ENCODE measurements at places on chromosomes 13 and 19.

DNA sequence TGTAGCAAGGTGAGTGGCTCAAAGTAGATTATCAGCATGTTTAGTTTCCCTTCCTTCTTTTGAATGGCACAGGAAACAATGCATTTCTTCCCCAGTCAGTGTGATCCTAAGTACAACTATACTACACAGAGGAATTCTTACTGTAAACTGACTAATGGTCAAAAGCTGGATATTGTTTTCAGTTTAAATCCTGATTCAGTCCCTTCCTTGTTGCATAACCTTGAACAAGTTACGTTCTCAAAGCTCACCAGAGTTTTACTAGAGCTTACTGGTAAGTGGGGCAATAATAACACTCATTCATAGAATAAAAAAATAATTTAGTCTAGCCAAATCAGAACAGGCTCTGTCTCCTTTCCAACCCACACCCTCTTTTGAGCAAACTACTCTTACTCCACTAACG is 180.1 kb downstream of the POSTN start:
- no peak for DNase-seq

GRCh38 chr19:3852614-3853254 is 16.1 kb downstream of the ZFR2 start:
- no peak for DNase-seq

DNA sequence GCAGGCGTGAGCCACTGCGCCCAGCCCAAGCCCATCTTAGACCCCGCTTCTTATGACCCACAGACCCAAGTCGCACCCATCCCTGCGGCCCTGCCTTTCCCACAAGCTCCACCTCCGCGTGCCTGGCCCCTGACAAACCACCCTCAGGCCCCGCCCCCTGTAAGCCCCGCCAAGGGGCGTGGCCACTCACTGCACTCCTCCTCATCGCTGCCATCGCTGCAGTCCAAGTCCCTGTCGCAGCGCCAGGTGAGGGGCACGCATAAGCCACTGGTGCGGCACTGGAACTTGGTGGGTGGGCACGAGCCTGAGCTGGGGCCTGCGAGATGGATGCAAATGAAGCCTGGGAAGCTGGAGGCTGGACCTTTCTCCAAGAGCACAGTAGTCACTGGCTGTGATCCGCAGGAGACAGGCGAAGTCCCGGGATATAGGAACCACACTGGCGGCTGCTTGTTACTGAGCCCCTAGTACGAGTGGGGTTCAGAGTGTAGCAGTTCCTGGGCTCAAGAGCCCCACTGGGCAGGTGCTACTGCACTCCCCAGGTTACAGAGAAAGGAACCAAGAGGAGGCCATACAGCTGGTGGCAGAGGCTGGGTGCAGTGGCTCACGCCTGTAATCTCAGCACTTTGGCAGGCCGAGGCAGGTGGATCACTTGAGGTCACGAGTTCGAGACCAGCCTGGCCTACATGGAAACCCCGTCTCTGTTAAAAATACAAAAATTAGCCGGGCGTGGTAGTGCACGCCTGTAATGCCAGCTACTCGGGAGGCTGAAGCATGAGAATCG is 3.1 kb downstream of the CD320 start:
- DNase-seq: peak; percentile 73

DNA sequence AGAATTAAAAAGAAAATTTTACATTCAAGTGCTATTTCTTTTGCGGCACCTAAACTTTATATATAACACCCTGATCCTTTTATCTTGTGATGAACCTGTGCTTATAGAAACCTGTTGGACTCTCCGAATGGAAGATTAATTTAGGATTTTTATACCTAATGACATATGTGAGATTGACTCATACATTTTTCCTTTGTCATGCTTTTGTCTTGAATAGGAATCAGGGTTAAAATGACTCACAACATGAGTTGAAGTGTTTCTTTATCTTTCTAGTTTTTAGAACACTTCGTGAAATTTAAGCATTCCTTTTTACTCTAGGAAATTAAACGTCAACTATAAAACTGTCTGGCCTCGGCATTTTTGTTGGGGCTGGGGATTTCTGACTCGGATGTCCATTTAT is 378.9 kb downstream of the PCDH20 start:
- DNase-seq: no peak

- DNase-seq: no peak
These were observed 46.0 kb upstream of the RANBP3 start for GRCh38 chr19:6023936-6024335.

GRCh38 chr19:48480183-48480557 is 11.0 kb downstream of the CYTH2 start:
- DNase-seq: no peak

GRCh38 chr13:34156841-34157365 is 339.0 kb downstream of the RFC3 start:
- DNase-seq: peak; percentile 7

- DNase-seq: no peak
These were observed 606 bp downstream of the SYNGR4 start for GRCh38 chr19:48364598-48365348.

DNA sequence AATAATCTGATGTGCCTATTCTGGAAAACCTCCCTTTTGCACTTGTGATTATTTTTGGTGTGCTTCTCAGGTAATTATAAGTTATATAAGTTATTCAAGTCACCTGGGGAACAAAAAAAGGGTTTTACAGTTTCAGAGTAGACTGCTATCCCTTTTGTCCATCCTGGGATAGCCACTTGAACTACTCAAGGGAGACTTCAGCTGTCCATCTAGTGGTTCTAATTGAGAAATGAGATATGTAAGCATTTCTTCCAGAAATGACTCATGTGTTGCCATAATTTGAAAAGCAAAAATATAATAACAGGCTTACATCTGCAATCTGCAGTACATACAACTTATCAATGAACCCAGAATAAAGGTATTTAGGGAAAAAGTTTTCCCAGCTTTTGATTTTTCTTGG is 20.4 kb downstream of the UBL3 start:
- DNase-seq: no peak

DNA sequence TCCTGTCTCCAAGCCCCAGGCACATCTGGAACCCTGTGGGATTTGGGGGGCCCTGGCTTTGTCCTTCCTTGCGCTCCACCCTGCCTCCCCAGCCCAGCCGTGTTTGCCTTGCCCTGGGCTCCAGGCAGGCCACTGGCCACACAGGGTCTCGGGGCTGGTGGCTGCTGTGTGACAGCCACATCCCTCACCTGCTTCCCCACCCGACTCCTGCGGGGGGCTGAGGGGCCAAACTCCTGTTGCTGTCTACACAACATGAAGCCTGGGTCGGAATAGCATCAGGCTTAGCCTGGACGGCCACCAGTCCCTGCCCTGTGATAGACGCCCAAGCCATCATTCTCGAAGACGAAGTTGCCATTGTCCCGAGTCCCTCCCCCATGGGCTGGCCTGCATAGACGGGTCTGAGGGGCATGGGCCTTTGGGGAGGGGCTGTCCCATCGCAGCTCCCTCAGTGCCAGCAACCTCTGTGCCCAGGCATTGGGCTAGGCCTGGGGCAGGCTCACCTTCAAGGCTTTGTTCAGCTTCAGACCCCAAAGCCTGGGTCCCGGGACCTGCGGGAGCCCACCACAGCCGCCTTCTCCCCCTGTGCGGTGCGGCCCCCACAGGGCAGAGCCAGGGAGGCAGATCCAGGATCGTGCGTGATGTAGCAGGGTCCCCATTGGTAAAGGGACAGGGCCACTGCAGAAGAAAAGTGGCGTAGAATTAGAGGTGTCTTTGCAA is 15.5 kb upstream of the TEKTIP1 start:
- DNase-seq: no peak

GRCh38 chr19:3693025-3693925 is 7.0 kb downstream of the PIP5K1C start:
- no peak for DNase-seq

DNA sequence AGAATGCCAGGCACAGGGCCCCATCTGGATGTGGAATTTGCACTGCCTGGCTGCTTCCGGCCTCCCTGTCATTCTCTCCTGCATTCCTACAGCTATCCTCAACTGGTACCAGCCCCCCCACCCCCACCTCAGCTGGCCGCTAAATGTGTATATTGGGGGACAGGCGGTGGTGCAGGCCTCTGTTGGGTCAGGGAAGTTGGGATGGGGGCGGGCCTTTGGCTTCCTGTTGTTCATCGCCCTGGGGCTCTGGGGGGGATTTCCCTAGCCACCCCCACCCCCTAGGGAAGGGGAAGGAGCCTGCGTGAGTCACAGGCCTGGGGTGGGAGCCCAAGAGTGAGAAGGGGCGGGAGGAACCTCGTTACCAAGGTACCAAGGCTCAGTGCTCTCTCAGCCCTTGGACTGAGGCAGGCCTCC is 10.6 kb downstream of the POU2F2 start:
- DNase-seq: no peak

- DNase-seq: no peak
These were observed 98.7 kb downstream of the FAM216B start for GRCh38 chr13:42880056-42880605.

DNA sequence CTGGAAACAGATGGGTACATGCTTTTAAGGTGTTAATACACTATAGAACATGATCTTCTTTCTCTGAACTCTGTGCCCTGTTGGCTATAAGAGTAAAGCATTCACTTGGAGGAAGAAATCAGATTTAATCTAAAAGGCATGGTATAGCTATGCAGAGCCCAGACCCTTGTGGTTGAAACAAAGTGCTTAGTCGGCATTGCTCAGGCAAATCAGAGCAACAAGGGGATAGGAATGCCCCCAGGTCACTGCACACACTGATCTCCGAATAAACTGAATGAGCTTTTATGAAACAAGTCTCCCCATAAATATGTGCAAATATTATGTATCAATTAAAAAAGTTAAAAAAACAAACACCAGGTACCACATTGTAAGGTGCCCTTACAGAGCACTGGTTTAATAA is 52.0 kb upstream of the RGCC start:
- no peak for DNase-seq

GRCh38 chr19:30870876-30871275 is 478.4 kb downstream of the TSHZ3 start:
- no peak for DNase-seq

- no peak for DNase-seq
These were observed 279.9 kb downstream of the NHLRC3 start for GRCh38 chr13:39318161-39318560.

GRCh38 chr13:21608961-21609360 is 5.0 kb upstream of the MICU2 start:
- no peak for DNase-seq

- DNase-seq: no peak
These were observed 6.3 kb downstream of the TEAD2 start for GRCh38 chr19:49355909-49356353.

DNA sequence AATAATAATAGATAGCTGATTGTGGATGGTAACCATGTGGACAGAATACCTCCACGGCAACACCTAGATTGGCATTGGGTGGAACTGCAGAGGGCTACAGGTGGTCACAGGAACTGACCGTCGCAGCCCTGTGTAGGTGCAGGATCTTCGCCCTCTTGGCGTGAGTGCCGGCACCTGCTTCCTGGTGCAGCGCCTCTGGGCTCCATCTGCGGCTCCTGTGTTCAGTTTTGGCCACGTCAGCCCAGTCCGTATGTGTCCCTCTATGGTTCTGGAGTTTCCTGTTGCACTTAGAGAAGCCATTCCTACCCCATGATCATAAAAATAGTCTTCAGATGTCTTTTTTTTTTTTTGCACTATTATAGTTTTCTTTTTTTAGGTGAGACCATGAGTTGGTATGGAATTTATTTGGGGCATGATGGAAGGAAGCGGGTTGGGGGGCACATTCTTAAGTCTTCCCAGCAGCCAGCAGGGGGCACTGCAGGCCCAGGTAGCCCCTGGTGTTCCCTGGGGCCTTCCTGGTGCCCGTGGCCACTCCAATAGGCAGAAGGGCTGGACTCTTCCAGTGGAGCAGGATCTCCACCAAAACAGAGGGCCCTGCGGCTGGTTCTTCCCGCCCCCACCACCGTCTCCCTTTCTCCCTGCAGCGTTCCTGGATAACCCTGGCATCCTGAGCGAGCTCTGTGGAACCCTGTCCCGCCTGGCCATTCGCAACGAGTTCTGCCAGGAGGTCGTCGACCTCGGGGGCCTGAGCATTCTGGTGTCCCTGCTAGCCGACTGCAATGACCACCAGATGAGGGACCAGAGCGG is 10.1 kb upstream of the SLC25A42 start:
- DNase-seq: peak; percentile 84

- no peak for DNase-seq
These were observed 9.8 kb downstream of the PLK5 start for GRCh38 chr19:1533510-1534150.

GRCh38 chr13:94248454-94249228 is 230.8 kb downstream of the DCT start:
- DNase-seq: no peak

GRCh38 chr19:18701250-18701608 is 17.7 kb downstream of the CRTC1 start:
- no peak for DNase-seq

- no peak for DNase-seq
These were observed 458.1 kb upstream of the ARGLU1 start for GRCh38 chr13:107025991-107026390.

- no peak for DNase-seq
These were observed at the start of gene TYROBP for GRCh38 chr19:35908010-35908441. Gene TYROBP, minus strand, starts transcription at chr19:35908295. Its CDS starts 67 bp downstream, at chr19:35908228.

GRCh38 chr13:30408319-30409101 is 13.8 kb upstream of the UBE2L5 start:
- peak; percentile 95 for DNase-seq

GRCh38 chr13:28463481-28463880 is 31.4 kb downstream of the FLT1 start:
- no peak for DNase-seq

DNA sequence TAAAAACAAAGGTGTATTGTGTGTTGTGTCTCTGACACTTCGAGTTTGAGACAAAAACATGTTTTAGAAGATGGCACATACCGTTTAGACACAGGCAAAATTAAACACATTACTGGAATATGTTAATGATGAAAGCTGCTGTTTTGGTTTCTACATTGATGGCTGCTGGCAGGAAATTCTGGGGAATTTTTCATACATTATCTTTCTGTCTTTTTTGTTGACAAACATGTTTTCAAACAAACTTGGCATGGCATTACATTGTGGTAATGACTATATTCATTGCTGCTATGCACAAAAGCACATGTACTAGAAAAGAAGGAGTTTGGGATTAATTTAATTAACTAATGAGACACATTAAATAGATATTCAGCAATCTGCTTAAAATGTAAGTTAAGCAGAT is 1187.6 kb downstream of the OLFM4 start:
- no peak for DNase-seq

DNA sequence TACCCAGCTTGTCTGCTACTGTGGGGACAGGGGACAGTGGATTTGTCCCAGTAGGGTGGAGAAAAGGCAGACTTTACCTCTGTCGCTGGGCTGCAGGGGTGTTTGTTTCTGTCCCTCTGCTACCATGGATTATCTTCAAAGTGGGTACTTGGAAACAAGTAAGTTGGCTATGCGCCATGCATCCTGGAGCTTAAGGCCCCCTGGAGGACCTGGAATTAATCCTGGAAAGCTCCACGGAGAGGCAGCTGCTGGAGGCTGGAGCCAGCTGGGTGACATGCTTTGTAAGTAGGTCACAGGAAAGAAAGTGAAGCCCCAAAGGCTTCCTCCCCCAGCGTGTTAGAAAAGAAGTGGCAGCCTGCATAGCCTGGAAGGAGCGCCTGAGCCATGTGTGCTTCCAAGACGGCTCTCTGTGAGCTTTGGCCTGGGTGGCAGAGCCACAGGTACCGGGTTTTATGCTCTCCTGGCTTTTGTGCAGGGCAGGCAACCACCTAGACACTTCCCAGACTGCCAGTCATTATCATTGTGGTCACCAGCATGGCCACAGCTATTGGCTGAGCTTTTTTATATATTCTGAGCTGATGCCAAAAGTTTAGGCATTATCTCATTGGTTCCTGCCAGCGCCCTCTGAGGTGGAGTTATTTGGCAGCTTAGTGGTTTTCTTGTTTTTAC is 9.5 kb downstream of the B3GLCT start:
- DNase-seq: peak; percentile 27

GRCh38 chr13:32581177-32581786 is 5.0 kb upstream of the PDS5B start:
- DNase-seq: no peak

GRCh38 chr13:46866150-46866549 is 30.7 kb downstream of the HTR2A start:
- peak; percentile 8 for DNase-seq
